Heart left ventricle (tissue), 16 donors: ENCODE measurements at places on chromosomes 1 and 21. TPM values are rescaled to one million over a fixed set of nuclear protein-coding genes. Genes with fewer than 3 reads are reported as not detected.

DNA sequence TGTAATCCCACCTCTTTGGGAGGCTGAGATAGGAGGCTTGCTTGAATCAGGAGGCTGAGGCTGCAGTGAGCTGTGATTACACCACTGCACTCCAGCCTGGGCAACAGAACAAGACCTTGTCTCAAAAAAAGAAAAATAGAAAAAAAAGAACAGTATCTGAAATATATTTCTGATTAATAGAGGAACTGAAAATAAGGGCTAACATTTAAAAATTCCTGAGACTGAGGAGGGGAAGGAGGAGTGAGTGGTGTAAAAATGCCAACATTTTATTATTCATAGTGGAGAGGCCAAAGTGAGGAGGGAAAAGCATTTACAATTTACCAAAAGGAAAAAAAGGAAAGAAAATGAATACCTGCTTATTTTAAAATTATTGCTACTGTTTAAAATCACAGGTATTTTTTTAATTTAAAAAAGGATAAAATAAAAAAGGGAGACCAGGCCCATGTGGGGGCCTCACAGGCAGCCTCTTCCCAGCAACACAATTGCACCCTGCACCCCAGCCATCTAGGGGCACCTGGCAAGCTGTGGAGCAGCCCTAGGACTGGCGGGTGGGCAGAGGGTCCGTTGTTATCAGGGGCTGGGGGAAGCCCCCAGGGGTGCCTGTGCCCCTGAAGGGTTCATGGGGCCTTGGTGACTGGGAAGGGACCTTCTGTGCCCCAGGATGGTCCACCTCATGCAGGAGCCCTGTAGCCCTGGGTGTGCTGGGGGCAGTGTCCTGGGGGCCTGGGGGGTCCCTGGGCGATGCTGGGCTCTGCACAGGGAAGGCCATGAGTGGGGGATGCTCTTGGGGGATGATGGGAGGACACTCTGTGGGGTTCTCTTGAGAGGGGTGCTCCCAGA is 34.8 kb upstream of the ADARB1 start:
- DNase-seq, result no peak

DNA sequence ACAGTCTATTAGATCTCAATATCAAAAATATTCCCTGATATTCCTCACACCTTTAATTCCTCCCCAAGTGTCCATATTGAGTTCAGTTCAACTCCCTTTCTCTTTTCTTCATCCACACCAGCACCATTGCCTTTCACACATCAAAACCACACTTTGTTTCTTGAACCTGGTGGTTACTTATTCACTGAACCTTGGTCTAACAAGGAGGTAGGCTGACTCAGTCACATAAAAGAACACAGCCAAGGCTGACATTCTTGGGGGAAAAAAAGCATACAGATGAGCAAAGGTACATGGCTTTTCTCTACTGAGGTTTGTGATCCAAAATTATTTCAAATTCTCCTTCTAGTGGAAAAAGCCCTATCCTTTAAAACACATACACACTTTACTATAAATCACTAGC is 131.7 kb upstream of the USH2A start:
- DNase-seq, result no peak

DNA sequence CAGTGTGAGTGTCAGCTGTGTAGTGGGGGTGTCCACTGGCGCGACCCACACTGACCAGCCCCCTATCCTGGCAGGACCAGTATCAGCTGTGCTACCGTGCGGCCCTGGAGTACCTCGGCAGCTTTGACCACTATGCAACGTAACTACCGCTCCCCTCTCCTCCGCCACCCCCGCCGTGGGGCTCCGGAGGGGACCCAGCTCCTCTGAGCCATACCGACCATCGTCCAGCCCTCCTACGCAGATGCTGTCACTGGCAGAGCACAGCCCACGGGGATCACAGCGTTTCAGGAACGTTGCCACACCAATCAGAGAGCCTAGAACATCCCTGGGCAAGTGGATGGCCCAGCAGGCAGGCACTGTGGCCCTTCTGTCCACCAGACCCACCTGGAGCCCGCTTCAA is 28.1 kb upstream of the KDM4A start:
- DNase-seq, result no peak

DNA sequence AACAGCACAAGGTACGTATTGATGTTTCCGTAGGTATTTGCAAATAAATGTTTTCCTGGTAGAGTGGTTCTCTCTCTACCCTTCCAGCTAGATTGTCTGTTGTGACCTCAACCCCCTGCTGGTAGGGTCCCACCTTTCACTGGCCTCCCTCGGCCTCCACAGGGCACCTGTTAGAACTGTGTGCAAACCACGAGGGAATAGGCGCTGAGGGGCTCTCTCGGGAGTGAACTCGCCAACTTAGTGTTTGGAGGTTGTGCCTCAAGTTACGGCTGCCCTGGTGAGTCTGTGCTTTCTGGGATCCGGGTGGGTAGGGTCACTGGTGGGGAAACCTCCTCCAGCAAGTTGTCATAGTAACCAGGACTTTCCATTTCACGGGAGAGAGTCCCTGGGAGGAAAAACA is 204.7 kb upstream of the EDN2 start:
- DNase-seq, result no peak

- peak; percentile 56 for DNase-seq
Observed at GRCh38 chr1:183995322-183996039, 42.0 kb downstream of the COLGALT2 start.

DNA sequence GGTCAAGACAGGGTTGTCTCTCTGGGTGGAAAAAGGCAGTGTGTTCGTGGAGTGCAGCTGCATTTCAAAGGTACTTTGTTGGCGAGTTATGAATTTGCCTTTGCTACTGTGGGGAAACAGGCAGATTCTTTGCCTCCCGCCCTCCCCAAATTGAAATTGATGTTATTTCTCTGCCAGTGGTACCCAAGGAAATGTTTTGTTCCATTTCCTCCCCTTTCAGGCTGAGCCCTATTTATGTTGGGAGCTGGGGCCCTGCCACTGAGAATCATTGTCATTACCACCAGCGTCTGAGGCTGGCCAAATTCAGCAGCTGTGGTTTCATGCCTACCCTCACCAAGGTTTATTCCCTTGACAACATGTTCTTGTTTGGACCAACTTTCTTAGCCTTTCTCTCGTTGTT is 48.5 kb upstream of the OLIG2 start:
- no peak for DNase-seq

Gene TRIM67
- not detected for total RNA-seq

Gene FALEC
- 0.96 TPM for total RNA-seq

DNA sequence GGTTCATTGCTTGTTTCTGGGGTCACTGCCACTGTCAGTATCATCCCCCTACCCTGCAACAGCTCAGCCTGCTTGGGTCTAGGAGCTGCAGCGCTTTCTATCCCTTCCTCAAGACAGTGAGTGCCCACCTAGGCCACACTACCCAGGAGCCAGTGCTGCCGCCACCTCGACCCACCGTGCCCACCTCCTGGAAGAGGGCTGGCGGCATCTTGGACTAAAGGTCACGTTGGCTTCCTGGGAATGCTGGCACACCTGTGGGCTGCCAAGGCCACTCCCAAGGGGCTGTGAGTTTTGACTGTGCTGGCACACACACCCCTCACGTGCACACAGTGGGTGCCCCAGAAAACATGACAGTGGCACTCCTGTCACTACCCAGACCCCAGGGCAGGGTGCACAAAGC is 22.1 kb downstream of the CRYAA start:
- no peak for DNase-seq

- no peak for DNase-seq
Observed at GRCh38 chr1:214636436-214636835, 33.4 kb downstream of the CENPF start.

GRCh38 chr1:162192763-162193162 is 123.3 kb downstream of the NOS1AP start:
- DNase-seq, result no peak

DNA sequence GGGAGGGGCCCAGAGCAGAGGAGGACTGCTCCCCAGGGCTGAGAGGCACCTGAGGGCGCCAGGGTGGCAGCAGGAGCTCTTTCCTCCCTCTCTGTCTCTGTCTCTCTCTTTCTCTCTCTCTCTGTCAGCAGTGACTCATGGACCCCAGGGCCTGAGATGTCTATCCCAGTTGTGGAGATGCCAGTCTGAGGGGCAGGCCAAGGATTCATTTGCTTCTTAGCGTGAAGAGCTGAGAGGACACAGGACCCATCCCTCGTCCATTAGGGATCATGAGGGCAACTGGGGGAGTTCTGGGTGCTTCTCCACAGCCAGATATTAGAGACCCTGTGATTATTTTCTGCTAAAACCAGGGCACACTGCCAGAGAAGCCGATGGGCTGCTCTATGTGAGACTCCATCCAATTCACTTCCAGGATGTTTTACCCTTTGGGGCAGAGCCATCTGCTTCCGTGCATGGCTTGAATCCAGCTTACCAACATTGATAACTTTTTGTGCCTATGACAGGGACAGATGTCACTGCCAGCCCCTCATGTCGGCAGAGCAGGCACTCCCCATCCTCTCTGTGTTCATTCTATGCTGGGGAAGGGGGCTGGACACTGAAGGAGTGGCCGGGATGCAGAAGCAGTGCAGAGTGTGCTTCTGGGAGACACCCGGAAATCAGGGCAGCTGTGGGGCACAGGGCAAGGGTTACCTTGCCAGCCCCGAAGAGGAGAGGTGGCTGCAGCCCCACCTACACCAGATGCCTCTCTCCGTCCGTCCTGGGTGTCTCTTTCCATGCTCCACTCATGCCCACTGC is 4.1 kb upstream of the PCBP3 start:
- no peak for DNase-seq

- DNase-seq, result no peak
Observed at GRCh38 chr1:206059355-206059915, 6.5 kb downstream of the RHEX start.

DNA sequence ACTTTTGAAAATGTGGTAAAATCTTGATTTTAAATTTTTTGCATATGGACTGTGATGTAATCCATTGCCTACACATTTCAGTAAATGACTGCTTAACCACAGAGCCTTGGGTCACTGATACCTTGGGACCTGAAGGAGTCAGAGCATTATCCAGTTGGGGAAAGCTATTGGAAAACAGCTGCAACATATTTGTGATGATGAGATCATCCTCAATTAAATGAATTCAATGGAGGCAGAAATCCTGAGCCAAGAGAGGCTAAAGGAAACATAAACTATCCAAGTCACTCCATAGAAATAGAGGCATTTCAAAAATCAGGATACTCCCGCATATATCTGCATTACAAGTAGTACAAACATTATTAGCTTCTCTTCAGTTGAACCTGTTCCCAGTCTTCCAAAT is 99.8 kb upstream of the PRMT6 start:
- no peak for DNase-seq

DNA sequence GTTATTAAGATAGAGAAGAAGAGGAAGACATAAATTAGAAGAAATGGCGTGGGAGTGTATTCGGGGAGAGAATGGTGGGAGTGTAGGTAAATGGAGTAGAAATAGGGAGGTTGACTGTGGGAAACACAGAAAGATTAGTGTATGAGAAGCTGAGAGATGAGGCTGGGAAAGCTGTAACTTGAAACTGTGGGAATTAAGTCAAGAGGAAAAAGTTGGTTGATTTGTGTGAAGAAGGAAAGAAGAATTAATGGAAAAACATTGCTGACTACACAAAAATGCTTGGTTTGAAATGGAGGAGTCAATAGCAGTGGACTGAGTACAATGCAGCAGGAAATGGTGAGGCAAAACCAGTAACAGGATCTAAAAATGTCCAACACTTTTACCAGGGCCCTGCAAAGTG is 448.3 kb downstream of the PTPRC start:
- DNase-seq, result no peak

DNA sequence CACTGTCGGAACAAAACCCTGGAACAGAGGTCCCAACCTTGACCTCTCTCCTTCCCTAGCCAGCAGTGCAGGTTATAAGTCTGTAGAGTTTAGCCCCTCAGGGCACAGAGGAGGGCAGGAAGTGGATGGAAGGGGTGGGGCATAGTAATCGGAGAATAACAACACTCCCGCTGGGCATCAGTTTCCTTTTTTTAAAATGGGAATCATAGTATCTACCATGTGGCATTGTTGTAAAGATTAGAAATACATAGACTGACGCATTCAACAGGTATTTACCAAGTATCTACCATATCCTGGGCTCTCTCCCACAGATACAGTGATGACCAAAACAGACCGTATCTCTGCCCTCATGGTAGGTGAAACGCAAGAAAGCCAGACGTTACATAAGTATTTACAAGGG is 24.9 kb upstream of the ATF3 start:
- no peak for DNase-seq

DNA sequence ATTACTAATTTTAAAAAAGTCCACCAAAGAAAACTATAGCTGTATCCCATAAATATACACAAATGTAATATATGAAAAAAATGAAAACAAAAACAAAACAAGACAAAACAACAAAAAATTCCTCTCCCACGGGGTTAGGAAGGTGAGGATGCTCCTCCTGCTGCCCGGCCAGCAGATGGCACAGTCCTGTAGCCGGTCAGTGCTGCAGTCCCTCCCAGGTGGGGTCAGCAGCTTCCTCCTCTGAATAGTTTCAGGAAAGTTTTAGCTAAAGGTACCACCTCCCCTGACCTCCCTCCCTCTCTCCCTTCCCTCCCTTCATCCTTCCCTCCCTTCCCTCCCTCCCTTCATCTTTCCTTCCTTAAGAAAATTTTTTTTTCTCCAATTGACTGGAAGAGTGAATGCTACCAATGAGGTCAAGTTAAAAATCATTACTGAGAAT is 67.8 kb upstream of the BCL10 start:
- DNase-seq, result no peak

DNA sequence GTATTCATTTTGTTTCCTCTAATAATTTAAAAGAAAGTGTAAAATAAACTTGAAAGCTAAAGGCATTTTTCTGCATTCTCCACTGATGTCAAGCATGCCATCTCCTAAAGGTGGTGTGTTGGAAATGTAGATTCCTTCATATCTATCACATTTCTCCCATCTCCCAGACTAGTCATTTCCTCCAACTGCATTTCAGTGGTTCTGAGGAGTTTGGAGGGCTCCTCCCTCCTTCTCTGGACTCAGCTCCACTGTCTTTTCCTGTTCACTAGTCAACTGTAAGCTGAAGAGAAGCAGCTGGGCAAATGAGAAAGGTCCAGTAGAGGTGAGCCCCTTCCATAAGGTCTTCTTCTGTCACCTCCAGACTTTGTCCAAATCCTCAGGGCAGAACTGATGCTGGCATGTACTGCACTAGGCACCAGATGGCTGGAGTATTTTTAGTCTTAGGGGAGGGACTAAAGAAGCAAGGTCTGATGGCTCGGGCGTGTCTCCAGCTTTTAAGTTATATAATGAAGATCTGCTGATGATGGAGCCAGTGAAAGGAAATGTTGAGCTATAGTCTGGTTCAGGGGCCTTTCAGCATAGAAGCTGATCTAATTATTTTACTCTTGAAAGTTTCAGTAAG is 186.1 kb downstream of the NTNG1 start:
- no peak for DNase-seq

DNA sequence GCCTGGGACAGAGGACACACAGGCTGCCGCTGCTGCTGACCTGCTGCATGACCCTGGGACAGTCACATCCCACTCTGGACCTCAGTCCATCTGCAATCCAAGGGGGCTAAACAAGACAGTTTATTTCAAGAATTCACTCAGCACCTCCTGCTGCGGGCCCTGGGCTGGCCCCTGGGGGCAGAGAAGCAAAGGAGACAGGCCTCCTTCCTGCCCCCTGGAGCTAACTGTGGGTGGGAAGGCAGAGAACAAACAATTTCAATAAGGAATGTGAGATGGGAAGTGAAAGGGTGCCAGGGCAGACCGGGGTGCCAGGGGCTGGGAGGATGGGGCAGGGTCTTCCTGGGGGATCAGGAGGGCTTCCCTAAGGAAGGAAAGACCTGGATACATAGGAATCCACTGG is 60.0 kb downstream of the TAS1R2 start:
- no peak for DNase-seq

GRCh38 chr1:214317734-214318133 is 36.8 kb downstream of the SMYD2 start:
- no peak for DNase-seq
